Type B pancreatic cell (in vitro differentiated cells): ENCODE measurements at places on chromosomes 16 and 17.

DNA sequence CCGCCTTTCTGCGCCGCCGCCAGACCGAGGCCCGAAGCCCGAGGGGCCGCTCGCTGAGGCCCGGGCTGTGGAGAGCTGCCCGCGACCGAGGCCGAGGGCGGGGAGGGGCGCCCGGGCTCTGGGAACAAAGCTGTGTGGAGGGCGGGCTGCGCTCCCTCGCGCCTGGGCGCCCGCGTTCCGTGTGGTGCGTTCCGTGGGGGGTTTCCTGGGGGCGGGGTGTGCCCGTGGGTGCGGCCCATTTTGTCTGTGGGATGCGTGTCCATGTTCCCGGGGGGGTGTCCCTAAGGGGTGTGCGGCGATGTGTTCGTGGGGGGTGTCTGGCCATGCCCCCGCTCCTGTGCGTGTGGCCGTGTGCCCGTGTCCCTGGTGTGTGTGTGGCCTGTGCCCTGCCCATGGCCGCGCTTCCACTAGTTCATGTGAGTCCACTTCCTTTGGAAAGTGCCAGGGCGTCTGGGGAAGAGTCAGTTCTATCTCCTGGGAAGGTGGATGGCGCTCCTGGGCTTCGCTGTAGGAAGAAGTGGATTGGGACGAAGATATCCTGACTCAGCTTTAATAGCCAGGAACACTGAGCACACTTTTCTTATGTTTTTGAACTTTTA is 520 bp downstream of the JPT2 start:
- no peak for DNase-seq

DNA sequence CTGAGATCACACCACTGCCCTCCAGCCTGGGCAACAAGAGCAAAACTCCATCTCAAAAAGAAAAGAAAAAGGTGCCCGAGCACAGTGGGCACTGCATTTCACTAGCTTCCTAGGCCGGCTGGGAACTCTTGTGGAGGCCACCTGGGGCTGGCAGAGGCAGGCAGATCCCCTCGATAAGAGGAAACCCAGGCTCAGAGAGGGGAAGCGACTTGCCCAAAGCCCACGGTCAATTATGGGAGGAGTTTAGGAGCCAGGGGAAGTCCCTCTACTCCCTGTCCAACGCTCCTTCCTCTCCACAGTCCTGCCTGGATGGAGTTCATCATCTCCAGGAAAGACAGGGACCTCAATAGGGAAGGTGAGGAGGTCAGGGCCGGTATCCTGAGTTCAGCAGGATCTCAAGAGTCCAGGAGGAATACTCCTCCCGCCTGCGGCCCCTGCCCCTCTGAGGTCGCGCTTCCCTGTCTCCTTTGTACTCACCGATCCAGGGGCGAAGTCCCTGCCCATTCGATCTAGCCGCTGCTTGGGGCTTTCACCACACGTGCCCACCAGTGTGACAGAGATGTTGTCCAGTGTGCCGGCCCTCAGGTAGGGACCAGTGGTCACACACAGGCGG is 841 bp downstream of the ALOXE3 start:
- no peak for DNase-seq

DNA sequence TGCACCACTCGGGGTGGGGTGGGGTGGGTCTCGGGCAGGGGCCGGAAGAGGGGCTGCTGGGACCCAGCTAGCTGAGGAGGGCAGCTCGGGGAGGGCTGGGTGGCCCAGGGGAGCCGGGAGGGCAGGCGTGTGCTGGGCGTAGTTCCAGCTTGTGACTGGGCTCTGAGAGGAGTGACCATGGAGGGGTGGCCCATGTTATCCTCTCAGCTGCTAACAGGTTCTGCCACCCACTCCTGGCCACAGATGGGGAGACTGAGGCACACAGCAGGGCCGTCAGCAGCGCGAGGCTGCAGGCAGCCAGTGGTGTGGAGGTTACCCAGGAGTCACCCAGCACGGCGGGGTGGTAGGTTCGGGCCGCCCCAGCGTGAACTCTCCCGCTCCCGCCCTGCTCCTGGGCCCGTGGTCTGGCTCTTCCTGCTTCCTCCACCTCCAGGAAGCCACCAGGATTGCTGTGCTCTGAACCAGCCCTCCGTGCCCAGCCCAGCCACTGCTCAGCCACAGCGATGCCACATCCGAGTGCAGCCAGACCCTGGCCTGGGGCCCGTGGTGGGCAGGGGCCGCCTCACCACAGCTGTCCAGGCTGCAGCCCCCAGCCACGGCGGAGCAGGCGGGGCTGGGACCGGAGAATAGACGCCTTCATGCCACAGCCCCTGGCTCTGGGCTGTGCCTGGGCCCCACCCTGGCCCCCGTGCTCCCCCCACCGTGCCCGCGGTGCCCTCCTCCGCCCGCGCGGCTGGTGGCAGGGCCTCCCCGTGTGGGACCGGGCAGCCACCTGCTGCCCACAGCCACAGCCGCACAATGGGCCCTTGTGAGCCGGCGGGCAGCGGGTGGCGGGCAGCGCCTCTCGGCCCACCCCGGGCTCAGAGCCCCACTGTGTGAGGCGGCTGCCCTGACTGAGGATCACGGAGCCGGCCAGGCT is 26.3 kb upstream of the SSTR5 start:
- DNase-seq = no peak

DNA sequence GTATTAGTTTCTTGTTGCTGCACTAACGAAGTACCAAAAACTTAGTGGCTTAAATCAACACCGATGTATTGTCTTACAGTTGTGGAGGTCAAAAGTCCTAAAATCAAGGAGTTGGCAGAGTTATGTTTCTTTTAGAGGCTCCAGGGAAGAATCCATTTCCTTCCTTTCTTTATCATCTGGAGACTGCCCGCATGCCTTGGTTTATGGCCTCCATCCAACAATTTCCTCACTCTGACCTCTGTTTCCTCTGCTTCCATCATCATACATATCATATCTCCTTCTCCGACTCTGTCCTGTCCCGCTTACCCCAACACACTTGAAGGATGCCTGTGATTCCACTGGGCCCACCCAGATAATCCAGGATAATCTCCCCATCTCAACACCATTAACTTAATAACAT is 627.8 kb downstream of the KCNJ2 start:
- no peak for DNase-seq

- DNase-seq = no peak
Observed at GRCh38 chr17:64172510-64172909, 42.6 kb upstream of the ERN1 start.

DNA sequence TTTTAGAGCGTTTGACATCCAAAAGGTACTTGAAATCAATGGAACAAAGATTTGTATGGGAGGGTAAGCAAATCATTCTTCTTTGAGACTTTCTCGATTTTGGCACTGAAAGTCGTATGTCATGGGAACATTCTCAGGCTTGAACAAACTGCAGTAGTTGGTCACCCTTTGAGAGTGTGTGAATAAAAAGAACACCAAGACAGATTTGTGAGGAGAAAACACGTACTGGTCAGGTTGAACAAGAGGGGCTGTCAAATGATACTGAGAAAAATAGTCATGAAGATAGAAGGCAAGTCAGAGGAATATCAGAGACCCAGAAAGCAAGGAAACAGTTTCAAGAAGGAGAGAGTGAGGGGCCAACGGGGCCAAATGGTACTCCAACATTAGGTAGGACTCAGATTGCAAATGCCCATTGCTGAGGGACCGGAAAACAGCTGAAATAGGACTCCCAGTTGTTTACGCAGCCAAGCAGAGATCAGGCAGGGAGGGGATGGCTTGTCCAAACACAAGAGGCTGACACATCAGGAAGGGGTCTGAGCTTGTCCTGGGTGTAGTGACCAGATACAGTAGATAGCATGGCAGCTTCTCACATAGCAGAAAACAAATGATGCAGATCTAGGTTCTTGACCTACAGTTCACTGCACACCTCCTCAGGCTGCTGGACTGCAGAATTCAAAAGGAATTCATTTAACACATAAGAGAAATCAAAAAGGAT is 74.5 kb upstream of the MYOCD start:
- DNase-seq = no peak

DNA sequence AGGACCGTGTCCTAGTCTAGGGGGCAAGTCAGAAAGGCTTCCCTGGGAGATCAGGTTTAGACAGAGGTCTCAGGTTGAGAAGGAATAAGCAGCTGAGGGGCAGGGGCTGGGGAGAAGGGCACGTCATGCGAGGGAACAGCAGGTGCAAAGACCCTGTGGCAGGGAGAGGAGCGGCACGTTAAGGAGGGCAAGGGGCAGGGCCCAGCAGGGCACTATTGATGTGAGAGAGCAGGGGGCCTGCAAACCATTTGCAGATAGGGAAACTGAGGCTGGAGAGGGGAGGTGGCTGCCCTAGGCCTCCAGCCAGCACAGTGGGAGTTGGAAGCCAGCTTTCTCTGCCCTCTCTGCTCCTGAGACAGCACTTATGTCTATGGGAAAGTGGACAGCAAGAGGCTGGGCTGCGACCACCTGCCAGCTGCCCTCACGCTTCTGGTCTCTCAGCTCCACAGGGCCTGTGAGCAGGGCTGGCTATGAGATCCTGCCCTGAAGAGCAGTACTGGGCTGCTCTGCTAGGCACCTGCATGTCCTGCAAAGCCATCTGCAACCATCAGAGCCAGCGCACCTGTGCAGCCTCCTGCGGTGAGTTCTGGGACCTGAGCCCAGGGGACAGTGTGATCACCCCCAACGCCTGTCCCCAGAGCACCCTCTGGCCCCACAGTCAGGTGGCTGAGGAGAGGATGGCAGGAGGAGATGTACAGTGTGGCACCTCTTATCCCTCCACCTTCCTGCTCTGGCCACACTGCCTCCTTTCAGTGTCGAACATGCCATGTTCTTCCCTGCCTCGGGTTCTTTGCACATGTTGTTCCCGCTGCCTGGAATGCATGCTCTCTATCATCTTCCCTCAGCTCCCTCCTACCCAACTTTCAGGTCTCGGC is 61.5 kb downstream of the USP22 start:
- no peak for DNase-seq

DNA sequence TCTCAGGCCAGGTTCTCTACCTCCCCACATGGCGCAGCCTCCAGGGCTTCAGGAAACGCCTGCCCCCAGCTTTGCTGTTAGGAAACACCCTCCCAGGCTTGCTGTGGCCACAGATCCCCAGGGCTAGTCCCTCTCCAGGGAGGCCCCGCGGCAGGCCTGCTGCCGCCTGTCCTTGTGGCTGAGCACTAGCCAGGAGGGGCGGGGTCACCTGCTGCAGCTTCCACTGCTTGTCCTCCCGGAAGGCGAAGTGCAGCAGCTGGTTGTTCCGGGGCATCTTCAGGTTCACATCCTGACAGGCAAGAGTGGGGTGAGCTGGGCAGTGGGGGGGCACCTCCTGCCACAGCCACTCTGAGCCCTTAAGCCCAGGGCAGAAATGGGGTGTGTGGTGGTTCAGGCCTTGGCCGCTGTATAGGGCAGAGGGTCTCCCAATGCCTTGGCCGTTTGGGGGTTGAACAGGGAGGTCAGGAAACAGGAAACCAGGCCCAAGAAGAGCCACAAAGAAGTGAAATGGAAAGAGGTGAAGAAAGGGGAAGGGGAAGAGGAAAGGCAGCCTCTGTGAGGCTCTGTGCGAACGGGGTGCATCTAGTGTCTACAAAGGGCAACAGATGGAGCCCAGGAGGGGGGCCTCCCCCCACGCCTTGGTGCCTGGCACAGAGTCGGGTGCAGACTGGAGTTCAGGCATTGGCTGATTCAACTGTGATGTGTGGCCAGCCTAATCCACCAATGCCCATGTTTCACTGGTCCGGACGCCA is 2.0 kb downstream of the ROGDI start:
- DNase-seq = no peak

- DNase-seq = no peak
Observed at GRCh38 chr16:28537964-28538732, 626 bp downstream of the NUPR1 start.

DNA sequence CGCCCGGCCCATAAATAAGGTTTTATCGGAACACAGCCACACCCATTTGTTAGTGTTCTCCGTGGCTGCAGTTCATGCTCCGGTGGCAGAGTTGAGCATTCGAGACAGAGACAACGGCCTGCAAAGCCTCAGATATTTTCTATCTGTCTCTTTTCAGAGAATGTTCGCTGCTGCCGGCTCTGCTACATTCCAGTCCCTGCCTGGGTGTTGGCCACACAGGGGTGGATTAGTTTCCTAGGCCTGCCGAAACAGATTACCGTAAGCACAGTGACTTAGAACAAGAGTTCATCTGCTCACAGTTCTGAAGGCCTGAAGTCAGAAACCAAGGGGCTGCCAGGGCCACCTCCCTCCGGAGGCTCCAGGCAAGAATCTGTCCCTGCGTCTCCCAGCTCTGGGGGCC is 19.1 kb upstream of the GSG1L start:
- DNase-seq = no peak
